ENCODE measurements at places on chromosomes 12 and 14. TPM values are rescaled to one million over a fixed set of nuclear protein-coding genes. Genes with fewer than 3 reads are reported as not detected.

DNA sequence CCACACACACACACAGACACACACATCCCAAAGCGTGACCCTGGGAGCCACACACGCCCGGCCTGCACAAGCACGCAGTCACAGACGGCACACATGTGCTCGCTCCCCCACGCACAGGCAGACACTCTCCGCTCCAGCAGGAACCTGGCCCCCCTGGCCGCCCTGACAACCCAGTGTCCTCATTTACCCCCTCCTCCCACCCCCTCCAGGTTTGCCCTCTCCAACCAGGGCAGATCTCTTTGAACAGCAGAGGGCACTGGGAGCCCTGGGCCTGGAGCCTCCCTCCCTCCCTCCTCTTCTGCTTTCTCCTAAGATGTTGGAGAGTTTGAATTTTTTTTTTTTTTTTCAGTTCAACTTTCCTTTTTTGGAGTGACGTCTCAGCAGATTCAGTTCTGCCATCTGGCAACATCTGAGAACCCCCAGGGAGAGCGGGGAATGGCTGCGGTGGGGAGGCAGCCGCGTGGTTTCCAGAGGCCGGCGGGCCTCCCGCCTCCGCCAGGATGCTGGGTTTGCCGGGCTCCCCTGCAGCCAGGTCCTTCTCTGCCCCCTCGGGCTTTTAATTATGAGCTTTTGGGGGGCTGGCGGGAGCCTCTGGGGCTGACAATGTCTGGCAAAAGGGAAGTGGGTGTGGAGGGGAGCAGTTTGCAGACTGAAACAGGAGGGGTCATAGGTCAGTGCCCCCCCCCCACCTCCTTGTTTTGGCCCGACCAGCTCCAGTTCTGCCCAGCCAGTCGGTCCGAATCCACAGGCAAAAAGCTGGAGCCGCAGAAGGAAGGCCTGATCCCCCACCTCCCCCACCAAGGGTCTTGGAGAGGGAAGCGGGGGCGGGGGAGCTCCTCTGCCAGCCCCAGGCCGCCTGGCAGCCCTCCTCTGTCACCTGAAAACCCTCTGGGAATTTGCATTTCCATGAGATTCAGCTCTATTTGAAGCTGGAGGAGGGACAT is 1.3 kb upstream of the NCOR2 start:
- DNase-seq = peak; percentile 63

DNA sequence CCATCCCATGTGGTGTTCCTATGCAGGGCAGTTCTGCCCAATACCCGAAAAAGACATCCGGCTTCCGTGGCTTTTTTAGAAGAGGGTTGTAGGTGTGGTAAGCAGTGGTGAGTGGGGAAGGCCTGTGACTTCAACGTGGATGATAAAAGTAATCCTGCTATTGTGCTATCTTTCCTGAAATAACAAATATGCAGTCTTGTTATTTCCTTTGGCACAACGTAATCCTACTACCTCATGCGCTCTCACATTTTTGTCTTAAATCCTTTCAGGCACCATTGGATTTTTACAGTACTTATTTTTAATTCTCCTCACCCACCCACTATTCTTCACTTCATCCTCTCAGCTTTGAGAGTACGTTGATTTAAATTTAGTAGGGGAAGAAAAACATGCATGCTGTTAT is 96.8 kb downstream of the IPO8 start:
- no peak for DNase-seq

GRCh38 chr12:89969093-89969492 is 260.5 kb upstream of the ATP2B1 start:
- no peak for DNase-seq

GRCh38 chr14:21091821-21092272 is 6.6 kb downstream of the ZNF219 start:
- no peak for DNase-seq

DNA sequence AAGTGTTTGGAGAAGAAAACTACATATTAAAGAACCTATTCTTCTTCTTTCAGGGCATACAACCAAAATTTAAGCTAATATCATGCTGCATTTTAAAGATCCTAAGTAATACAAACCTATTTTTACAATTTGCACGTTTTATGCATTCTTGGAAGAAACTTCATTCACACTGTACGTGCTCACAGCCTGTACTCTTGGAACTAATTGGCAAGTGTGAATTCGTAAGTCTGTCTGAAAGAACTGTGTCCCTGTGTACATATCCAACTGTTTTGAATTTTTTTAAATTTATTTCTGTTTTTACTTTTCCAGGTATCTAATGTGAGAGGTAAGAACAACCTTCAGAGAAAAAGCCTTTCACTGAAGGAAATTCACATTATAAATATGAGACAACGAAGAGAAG is 347.0 kb downstream of the MDGA2 start:
- no peak for DNase-seq

DNA sequence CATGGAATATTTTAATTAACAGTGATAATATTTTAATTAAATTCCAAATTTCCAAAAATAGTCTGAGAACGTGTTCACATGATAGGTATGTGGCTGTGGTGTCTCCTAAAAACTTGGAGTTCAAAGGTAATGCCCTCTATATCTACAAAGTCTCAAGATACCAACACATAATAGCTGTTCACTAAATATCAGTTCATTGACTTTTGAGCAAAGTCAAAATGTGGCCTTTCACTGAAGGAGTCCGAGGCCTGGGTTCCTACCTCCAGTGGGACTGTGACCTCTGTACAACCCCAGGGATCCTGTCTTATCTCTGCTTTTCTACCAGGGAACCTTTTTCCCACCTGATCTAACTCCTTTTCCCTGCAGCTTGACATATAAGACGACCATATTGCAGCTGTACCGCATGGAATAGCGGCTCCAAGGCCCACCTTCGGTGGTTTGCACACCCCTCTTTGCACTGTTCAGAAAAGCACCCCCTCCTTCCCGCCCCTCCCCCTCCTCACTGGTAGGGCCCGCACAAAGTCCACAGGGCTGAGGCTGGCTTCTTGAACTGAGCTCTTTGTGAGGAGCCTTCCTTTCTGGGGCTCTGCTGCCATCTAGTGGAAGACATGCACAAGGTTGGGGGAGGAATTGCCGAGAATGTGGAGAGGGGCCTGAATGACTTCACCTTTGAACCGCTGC is 3.1 kb downstream of the CCND2 start:
- peak; percentile 64 for DNase-seq

- DNase-seq = no peak
Observed at GRCh38 chr12:68356060-68356695, 24.0 kb upstream of the MDM1 start.

DNA sequence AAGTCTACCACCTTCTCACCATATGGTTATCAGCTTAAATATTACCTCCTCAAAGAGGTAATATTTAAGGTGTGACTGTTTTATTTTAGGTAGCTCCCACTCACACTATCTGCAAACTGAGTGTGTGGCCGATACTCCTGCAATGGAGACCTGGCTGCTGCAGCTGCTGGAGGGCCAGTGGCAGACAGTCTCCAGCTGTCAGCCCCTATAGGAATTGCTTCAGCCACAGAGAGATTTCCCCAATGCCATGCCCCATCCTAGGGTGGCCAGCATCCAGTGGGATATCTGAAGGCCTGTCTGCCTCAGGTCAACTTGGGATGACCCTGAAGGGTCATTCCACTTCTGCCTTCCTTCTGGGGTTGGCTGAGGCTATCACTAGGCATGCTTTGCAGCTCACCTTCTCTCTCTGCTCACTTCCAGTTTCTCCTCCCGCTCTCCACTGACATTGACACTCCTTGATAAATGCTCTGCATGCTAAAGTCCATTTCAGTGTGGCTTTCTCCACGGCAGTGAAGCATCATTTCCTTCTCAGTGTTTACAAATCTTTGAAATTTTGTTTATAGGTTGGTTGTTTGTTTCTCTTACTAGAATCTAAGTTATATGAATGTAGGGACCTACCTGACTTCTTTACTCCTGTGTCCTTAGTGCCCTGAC is 90.2 kb upstream of the USP44 start:
- no peak for DNase-seq

DNA sequence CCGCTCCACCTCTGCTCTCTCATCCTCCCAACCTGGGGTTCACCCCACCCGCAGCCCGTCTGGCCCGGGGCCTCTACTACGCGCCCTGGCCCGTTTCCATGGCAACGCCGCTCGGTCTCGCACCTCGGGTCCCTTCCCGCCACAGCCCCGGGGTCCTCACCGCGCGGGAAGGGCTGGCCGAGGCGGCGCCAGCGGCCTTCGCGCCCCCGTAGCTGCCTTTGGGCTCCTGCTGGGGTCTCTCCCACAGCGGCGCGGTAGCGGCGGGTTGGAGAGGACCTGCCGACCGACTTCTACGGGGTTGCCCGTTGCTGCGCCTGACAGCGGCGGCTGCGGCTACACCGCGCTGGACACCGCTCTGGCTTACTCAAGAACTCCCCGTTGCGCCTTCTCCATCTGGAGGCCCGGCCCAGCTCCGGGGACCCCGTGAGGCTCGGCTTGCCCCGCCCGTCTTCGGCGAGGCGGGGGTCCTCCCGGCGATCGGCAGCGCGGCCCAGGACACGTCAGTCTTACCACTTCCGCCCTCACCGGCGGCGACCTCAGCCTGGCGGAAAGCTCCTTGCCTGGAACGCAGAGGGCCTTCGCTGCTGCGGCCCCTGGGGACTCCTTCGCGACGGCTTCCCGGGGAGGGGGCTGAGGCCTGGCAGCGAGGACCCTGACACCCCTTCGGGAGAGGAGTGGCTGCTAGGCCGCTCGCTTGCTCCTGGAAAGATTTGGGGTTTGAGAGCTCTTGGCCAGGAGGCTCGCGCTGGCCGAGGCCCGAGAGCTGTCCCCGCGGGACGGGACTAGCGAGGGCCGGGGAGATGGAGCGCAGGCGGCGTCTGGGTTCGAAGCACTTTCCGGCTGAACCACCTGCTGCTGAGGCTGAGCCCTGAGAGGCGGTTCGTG is at the start of gene TM9SF1:
TM9SF1 (minus strand) TSS at position 256 of the 885 bp plus-strand sequence. CDS start 422 bp downstream, outside the sequence.
- peak; percentile 65 for DNase-seq

GRCh38 chr12:111389635-111390034 is 16.1 kb upstream of the SH2B3 start:
- DNase-seq = no peak

DNA sequence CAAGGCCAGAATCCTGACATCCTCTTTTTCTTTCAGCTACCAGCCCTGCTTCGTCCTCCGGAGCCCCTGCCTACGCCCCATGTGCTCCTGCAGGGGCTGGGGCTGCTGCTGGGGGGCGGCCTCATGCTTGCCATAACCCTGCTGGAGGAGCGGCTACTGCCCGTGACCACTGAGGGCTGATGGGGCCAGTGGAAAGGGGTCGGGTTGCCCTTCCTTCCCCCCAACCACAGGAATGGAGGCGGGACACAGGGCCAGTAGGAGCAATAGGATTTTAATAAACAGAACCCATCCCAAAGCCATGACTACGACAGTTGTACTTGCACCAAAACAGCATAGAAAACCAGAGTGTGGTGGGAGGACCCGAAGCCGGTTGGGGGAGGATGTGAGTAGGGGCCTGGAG is 7.7 kb downstream of the SLC39A5 start:
- DNase-seq = no peak

- no peak for DNase-seq
Observed at GRCh38 chr12:229441-230191, 15.7 kb upstream of the SLC6A12 start.

DNA sequence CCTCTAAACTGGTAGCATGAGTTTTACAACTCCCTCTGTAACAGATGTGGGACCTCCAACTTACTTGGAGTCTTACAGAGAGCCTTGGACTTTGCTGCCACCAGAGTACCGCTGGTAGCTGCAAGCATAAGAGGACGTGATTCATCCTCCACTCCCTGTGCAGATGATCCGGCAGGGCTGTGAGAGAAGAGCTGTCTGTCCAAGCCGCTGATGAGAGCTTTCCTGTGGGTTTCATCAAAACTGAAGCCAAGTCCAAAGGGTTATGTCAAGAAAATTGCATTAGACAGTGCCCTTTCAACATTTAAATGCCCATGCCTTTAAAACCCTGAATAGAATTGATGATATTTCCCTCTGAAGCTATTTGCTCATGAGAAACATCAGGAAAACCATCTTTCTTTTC is 85.8 kb downstream of the LLPH start:
- DNase-seq = no peak

DNA sequence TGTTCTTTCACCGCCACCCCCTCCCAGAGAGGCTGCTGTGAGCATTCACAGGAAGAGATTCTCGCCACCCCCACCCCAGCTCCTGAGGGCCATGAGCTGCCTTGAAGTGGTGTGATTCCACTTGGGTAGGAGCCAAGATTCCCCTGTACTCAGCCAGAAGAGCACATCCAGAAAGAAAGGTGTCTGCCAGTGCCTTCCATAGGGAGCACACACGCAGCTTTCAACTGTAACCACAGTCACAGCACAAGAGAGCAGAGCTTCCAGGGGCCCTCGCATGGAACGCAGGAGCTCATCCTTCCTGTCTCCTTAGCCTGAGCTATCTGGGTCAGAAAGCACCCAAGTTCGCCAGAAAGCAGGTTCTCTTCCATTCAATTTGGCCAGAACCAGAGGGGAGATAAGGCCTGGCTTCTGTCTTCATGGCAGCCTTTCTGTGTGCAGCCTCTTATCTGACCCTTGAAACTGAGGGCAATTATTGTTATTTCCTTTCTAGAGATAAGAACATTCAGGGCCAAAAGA is 66.6 kb upstream of the SCN8A start:
- no peak for DNase-seq

DNA sequence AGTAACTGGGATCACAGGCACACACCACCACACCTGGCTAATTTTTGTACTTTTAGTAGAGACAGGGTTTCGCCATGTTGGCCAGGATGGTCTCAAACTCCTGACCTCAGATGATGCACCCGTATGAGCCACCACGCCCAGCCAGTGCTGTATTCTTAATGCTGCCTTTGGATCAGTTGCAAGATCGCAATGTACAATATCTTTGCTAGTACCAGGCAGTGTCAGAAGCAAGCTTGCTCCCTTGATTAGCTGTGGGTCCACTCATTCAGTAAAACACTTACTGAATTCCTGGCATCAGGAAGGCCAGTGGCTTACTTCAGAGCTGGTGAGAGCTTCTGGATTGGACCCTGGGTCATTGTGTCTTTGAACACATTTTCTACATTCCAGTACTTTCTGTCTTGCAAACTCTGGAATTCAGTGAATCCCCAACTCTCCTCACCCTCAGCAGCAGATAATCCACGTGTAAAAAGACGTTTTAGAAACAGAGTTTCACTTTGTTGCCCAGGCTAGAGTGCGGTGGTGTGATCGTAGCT is 1183.7 kb downstream of the AACS start:
- DNase-seq = no peak

GRCh38 chr14:98544174-98544573 is 727.8 kb downstream of the BCL11B start:
- DNase-seq = no peak

GRCh38 chr12:14275886-14276285 is 89.6 kb upstream of the ATF7IP start:
- DNase-seq = no peak

GRCh38 chr12:111792155-111792855 is 25.6 kb downstream of the ALDH2 start:
- DNase-seq = peak; percentile 70

DNA sequence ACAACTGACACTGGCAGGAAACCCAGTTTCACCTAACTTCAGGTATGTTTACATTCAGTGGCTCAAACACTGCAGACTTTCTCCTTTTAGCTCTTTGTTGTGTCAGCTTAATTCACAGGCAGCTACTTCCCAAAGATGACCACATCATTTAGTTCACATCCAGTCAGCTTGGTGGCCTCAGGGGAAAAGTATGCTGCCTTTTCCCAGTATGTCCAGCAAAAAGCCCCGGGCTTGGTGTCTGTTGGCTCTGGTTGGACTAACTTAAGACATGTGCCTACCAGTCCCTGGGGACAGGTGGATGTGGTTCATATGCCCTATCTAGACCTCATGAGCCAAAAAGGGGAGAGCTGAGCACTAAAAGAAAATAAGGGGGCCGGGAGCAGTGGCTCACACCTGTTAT is 56.4 kb downstream of the GOLGA5 start:
- no peak for DNase-seq

The NRXN3 gene
- total RNA-seq = 0.04 TPM

The FOXA1 gene
- not detected for total RNA-seq

The LRP1 gene
- total RNA-seq = 53.5 TPM

The OAS1 gene
- total RNA-seq = 1.8 TPM

The MUCL1 gene
- total RNA-seq = not detected

The GPR65 gene
- total RNA-seq = 0.18 TPM

The GLT8D2 gene
- total RNA-seq = 0.87 TPM

The TAS2R42 gene
- not detected for total RNA-seq
